ENCODE measurements at places on chromosomes 16 and 17. TPM values are rescaled to one million over a fixed set of nuclear protein-coding genes. Genes with fewer than 3 reads are reported as not detected.

The DNAH3 gene
- total RNA-seq, result not detected

The INCA1 gene
- 0.32 TPM for total RNA-seq

The ADPRM gene
- 13.1 TPM for total RNA-seq

The DLX4 gene
- total RNA-seq, result not detected

The CES3 gene
- total RNA-seq, result 0.24 TPM

The CNEP1R1 gene
- 14.1 TPM for total RNA-seq

The KRTAP9-8 gene
- not detected for total RNA-seq

The SCRN2 gene
- total RNA-seq, result 16.8 TPM

The ALOX15B gene
- total RNA-seq, result 0.80 TPM

The SLC12A3 gene
- not detected for total RNA-seq

The CCL5 gene
- 0.52 TPM for total RNA-seq

The TMEM220 gene
- total RNA-seq, result 1.4 TPM

The ZFHX3 gene
- 17.0 TPM for total RNA-seq

The GPR139 gene
- not detected for total RNA-seq

The EME2 gene
- total RNA-seq, result 3.2 TPM

The SOX15 gene
- 0.52 TPM for total RNA-seq

The C17orf67 gene
- not detected for total RNA-seq

The SAMD14 gene
- total RNA-seq, result 10.7 TPM

The TMEM92 gene
- 0.16 TPM for total RNA-seq

The HASPIN gene
- 4.6 TPM for total RNA-seq

The ARHGDIG gene
- total RNA-seq, result 0.72 TPM

The CDH16 gene
- total RNA-seq, result not detected

The ITGAX gene
- total RNA-seq, result not detected

The TBC1D3E gene
- total RNA-seq, result not detected

The BRIP1 gene
- total RNA-seq, result 5.4 TPM

The SPNS3 gene
- total RNA-seq, result not detected

The CTRL gene
- total RNA-seq, result 0.26 TPM

The SLC2A4 gene
- 0.96 TPM for total RNA-seq

The PROCA1 gene
- 3.8 TPM for total RNA-seq

The CD300H gene
- total RNA-seq, result not detected

The CCL16 gene
- not detected for total RNA-seq

The SPIRE2 gene
- 0.78 TPM for total RNA-seq

The GNG13 gene
- total RNA-seq, result not detected

The NOS2 gene
- total RNA-seq, result not detected

The P2RX1 gene
- 0.48 TPM for total RNA-seq

The ARHGAP23 gene
- 29.1 TPM for total RNA-seq

The UMOD gene
- not detected for total RNA-seq

The CDH3 gene
- 6.2 TPM for total RNA-seq

The TBX21 gene
- total RNA-seq, result not detected

The MYLK3 gene
- 0.13 TPM for total RNA-seq

The HIGD1B gene
- not detected for total RNA-seq

The HBM gene
- total RNA-seq, result not detected

The CYGB gene
- 92.3 TPM for total RNA-seq

The SLC25A39 gene
- 74.3 TPM for total RNA-seq

The ASIC2 gene
- not detected for total RNA-seq

The KRTAP3-2 gene
- not detected for total RNA-seq

The FAM171A2 gene
- total RNA-seq, result 7.9 TPM

The LITAFD gene
- not detected for total RNA-seq
